ENCODE measurements at places on chromosomes 4 and X.

- DNase-seq: no peak
Measured at GRCh38 chrX:136269921-136270320, 18.7 kb upstream of the MAP7D3 start.

- DNase-seq: no peak
Measured at GRCh38 chr4:127580300-127580699, 52.5 kb upstream of the INTU start.

- DNase-seq: no peak
Measured at GRCh38 chrX:69196666-69197065, 31.4 kb upstream of the PJA1 start.

DNA sequence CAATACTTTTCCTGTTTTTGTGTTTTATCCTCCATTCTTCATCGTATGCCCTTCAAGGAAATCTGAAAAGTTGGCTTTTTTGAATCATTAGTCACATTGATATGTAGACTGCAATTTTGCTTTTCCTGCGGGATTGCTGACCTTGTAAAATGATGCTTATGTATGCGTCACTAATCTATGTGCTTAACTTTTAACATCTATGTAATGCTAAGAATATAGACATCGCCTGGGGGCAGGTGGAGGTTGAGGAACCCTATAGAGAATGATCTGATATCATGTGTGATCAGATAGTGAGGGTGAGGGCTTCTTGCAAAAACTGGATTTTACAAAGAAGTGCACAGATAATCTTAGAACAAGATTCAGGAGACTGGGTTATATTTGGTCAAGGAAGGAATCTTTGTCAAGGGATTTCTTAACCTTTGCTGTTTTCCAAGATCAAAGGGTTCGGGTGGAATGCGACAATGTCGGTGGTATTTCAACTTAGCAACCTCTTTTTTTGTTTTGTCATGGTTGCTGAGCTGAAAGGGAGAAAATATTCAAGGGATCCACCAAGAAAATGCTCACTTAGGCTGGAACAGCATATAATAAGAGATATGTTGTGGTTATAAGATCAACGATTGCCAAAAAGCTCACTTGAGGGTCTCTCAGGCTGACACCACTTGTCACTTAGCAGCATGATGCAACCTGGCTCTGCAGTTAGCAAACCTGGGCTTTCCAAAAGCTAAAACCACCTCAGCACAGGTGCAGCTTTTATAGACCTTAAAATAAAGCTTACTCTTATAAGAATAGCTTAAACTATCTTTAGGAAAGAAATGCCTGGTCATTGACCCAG, 70.6 kb upstream of the PUDP start:
- no peak for DNase-seq

DNA sequence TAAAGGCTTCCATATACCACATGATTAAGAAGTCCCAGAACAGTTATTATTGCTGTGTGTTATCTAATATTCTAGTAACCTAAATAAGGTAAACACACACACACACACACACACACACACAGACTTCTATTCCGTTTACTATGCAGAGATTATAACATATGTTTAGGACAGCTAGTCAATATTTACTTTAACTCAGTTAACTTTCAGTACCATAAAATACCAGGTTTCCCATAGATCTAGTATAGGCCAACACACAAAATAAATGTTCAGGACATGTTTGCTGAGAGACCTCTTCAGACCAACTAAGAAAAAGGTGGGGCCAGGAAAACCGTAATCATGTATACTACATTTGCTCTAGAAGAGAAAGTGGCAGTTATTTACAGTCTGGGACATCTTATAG, 365.5 kb downstream of the KLHL13 start:
- no peak for DNase-seq

GRCh38 chrX:94089149-94089548, 415.1 kb downstream of the FAM133A start:
- DNase-seq: no peak

GRCh38 chrX:109350551-109350950, 131.3 kb downstream of the GUCY2F start:
- DNase-seq: no peak

All from activated naive CD8-positive, alpha-beta T cell treated with anti-CD3 and anti-CD28 coated beads, Interleukin-2, amount 50 U/mL, for 16 hours (primary cell).